ENCODE measurements at places on chromosomes 12 and 14. TPM values are rescaled to one million over a fixed set of nuclear protein-coding genes. Genes with fewer than 3 reads are reported as not detected.

DNA sequence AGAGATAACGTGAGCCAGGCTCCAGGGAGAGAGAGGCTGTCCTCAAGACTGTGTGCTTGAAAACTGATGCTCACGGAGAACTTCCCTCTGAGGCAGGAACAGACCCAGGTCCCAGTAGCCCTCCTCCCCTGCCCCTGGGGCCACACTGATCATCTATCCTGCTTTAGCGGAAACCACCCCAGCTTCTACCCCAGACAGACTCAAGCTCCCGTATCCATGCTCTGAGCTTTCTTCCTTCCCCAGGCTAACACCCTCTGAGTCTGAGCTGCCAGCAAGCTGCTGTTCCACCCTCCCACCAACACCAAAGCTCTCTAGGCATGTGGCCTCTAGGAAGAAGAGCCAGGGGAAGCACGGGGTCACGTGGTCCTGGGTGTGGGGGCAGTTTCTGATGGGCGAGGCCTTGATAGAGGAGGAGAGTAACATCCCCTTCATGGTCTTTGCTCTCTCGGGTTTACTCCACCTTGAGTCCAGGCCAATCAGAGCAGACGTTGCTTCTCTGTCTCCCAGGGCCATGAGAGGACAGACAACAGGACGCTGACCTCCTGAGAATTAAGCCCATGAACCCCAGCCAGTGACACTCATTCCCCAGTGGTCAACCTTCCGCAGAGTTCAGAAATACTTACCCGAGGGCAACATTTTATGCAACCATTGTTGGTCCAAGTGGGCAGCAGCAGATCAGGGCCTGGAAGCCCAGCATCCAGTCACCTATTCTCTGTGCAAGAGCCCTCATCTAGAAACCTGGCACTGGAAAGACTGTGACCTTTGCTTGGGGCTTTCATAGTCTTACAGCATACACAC is 1.4 kb downstream of the PCK2 start:
- DNase-seq, result peak; percentile 12

DNA sequence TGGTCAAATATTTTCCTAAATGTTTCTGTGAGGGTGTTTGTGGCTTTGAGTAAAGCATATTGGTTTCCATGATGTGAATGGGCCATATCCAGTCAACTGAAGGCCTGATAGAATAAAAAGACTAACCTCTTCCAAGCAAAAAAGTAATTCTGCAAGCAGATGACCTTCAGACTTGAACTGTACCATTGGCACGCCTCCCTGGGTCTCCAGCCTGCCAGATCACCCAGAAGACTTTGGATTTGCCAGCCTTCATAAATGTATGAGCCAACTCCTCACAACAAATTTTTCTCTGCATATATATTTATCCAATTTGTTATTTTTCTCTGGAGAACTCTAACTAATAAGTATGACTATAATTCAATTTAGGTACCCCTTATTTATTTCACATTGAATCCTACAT is 190.3 kb downstream of the KIF21A start:
- no peak for DNase-seq

DNA sequence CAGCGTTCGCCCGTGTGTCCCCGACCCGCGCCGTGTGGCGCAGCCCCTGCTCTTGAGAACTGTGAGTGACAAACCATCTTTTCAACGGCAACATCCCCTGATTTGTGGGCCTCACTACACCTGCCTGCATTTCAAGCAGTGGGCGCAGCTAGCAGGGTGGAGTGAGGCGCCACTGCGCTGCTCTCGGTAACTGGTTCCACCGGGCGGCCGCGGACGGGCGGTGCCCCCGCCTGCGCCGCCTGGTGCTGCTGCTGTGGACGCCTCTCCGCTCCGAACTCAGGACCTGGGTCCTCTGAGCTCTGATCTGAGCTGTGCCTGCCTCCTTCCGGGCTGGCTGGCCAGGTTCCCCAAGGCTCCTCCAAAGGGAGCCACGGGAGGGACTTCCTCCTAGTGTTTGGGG is 5.9 kb upstream of the DEGS2 start:
- DNase-seq, result no peak

DNA sequence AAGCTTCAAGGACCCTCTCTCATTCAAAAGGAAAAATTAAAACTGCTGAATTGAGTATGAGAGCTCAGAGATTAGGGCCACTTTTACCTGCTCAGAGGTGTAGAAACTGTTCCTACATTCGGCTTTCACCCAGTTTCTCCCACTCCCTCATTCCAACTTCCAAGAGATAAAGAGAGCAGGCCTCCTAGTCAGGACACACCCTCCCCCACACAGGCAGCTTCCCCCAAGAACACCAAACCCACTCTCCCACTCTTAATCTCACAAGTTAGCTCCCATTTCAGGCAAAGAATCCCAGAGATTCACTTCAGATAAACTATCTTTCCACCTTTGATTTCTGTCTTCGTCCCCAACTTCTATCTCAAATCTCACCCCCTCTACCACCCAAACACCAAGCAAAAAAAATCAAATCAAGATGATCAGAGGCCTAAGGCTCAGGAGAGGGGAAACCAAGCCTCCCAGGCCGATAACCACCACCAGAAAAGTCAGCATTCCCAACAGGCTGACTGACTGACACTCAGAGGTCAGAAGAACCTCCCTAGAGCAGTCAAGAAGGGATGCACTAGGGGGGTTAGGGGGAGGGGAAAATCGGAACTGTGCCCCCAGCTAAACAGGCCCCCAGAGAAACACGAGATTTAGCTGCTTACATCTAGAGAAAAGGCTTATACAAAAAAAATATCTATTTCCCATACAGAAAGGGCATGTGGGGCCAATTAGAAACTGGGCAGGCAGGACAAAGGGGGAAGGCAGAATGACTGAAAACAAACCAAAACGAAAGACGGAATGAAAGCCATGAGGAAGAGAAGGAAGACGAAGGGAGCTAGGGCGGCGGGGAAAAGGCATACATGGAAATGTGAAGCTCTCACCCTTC is 13.2 kb upstream of the CDH24 start:
- no peak for DNase-seq

DNA sequence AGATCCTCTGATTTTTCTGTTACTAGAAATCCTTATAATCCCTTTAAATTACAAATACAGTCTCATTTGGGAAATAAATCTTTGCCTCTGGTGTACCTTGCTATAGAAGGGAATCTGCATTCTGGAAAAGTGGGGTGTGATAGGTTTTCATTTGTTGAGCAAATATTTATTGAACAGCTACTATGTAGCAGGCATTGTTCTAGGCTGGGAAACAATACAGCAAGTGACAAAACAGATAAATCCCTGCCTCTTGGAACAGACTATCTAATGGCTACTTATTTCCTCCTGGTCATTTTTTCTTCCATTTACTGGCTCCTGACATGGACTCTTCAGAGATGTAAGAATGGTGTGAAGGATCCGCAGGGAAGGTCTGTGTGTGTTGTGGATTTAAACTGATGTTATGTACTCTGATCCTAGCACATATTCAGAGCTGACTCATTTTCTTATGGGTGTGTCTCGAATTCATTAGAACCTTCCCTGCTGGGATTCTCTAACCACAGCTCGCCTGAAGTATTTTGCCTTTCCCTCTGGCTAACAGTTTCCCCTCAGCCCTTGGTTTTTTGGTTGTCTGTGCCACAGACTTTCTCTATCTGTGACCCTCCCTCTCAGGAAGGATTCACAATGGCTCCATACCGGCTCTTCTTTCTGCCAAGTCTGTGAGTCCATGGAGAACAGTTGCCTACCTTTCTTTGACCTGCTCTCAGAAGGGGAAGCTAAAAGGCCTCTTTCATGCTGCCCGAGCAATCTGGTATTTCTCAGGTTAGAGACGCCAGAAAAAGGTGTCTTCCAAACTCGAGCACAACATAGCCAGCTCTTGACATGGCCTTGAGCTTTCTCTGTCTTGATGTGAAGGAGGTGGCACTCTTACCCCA is 53.7 kb downstream of the TMTC2 start:
- DNase-seq, result no peak

DNA sequence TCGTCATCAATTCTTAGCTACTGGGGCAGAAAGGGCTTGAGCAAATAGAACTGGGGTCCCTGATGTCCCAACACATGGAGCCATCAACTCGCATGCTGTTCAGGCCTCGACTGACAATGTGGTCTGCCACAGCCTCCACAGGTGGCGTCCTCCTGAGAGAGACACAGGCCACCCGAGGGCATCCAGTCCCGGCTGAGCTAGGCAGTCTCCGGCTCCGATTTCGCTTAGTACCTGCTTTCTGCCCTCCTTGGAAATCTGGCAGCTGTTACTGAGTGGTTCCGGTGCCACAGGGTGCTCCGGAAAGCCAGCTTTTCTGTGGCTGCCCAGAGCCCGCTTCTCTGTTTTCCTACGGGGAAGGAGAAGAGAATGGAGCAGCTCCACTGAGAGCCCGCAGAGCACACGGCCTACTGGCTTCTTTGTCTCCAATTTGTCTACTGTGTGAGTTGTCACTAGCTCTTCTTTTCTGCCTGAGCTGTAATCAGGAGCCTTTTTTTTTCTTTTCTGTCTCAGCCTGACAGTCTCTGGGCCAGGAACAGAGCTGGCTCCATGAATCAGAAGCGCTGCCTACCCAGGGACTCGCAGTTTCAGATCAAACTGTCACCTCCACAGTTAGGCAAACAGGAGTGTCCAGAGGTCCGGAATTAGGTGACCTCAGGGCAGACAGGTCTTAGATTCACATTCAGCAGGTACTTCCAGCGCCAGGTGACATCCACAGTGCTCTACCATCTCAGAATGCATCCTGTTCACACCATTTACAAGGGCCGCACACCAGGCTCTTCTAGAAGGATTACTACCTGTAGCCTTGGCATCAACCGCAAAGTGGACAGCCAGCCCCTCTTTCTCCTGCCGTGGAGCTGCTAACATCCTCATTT is 73.3 kb downstream of the MOK start:
- DNase-seq, result no peak

DNA sequence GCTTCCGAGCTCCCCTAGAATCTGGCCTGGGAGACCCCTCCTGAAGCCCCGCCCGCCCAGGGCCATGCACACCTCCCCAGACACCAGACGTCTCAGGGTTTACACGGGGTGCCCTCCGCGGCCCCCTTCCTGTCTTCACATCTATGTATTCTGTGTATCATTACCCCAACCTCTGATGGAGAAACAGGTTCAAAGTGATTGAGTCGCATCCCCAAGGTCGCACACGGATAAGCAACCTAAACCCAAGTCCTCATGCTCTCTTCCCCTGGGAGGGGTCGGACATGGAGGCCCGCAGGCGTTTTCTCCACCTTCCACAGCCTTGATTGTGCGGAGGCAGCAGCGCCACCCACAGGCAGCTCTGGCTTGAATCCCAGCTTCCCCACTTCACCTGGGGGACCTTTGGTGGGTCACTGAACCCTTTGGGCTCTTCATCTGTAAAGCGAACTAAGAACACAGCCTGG is 237.3 kb downstream of the BCL11B start:
- DNase-seq, result no peak

- no peak for DNase-seq
Observed at GRCh38 chr12:128852026-128852698, 1.1 kb upstream of the GLT1D1 start.

GRCh38 chr12:8612629-8613028 is at the start of gene AICDA:
Gene AICDA (minus strand): TSS chr12:8612859. CDS start chr12:8612767, 92 bp downstream.
- no peak for DNase-seq

MANSC4 gene
- total RNA-seq, result not detected

NPFF gene
- total RNA-seq, result not detected
